Activated naive CD8-positive, alpha-beta T cell treated with anti-CD3 and anti-CD28 coated beads for 36 hours (primary cell): ENCODE measurements at places on chromosomes 16 and 17. TPM values are rescaled to one million over a fixed set of nuclear protein-coding genes. Genes with fewer than 3 reads are reported as not detected.
A peak's percentile ranks its signal among the peaks of the same experiment; 100 is the strongest.

The TEKT1 gene
- total RNA-seq: not detected

GRCh38 chr17:27873211-27873610 is 20.0 kb downstream of the LYRM9 start:
- DNase-seq: no peak

DNA sequence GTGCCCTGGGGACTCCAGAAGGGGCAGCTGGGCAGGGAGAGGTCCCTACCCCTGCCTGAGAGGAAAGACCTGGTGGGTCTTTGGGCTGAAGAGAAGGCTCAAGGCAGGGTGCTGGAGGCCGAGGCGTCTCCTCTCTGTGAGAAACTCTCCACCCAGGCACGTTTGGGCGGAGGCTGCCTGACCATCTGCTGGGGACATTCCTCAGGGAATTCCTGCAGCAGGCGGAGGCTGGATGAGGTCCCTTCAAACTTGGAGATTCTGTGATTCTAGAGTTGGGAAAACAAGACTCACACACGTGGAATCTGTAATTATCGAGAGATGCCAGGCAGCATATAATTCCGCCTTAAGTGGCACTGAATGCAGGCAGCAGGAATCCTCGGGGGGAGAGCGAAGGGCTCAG is 21.1 kb upstream of the PHF12 start:
- DNase-seq: no peak

The ITGAD gene
- not detected for total RNA-seq

The ASPA gene
- total RNA-seq: not detected

GRCh38 chr16:53712065-53712464 is 8.1 kb downstream of the FTO start:
- no peak for DNase-seq

GRCh38 chr17:78890498-78890897 is 12.5 kb downstream of the CEP295NL start:
- peak; percentile 45 for DNase-seq

DNA sequence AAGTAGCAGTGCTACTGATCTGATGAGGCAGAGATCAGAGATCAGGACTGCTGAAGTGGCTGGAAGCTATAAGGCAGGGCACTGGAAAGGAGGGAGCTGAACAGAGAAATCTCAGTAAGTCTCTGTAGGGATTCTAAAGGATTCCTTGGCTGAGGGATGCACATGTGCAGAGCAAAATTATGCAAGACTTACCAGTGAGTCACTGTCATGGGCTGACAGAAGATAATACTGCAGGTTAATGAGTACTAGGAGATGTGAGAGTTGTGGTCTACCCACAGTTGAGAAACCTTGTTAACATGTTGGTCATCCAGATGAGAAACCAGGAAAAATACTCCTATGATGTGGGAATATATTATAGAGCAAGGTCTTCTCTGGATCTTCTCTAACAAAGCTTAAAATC is 378.1 kb downstream of the HAPSTR1 start:
- DNase-seq: no peak

DNA sequence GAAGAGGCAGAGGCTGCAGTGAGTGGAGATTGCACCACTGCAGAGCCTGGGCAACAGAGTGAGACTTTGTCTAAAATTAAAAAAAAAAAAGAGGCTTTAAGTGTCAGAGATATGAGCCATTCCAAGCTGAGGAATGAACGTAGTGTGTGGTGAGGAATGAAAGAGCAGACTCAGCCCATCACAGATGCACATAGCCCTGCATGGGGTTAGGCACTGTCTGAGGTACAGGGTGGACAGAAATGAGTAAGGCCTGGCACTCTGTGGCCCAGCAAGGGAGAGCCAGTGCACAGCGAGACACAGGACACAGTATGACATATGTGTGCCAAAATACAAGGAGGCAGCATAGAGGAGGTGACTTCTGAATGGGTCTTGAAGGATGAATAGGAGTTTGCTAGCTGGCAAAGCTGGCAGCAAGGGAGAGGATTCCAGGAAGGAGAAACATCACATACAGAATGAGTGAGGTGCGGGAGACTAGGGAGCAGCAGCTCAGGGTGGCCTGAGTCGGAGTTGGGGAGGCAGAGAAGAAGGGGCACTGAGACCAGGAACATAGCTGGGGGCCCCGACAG is 8.7 kb upstream of the ZNF469 start:
- DNase-seq: no peak

DNA sequence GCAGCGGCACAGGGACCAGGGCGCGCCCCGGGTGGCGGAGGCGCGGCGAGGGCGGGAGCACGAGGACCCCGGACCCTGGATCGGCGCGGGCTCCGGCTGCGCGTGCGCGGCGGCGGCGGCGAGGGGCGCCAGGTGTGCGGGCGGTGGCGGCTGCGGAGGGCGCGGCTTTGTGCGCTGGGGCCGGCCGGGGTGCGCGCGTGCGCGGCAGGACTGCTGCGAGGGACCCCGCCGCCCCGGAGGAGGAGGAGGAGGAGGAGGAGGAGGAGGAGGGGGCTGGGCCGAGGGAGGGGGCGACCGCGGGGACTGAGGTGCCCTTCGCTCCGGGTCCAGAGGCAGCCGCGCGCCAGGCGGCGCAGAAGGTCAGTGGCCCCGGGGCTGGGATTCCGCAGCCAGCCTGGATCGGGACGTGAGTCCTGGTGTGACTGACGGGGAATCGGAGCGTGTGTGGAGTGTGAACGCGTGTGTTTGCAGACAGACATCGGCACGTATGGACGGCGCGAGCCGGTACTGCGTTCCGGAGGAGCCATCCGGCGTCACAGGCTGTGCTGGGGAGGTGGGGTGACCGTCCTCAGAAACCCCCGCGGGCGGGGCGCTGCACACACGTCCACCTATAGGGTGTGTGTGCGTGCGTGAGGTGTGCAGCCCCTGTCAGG is 19.5 kb upstream of the RAP1GAP2 start:
- peak; percentile 24 for DNase-seq

The MYBBP1A gene
- total RNA-seq: 174 TPM

DNA sequence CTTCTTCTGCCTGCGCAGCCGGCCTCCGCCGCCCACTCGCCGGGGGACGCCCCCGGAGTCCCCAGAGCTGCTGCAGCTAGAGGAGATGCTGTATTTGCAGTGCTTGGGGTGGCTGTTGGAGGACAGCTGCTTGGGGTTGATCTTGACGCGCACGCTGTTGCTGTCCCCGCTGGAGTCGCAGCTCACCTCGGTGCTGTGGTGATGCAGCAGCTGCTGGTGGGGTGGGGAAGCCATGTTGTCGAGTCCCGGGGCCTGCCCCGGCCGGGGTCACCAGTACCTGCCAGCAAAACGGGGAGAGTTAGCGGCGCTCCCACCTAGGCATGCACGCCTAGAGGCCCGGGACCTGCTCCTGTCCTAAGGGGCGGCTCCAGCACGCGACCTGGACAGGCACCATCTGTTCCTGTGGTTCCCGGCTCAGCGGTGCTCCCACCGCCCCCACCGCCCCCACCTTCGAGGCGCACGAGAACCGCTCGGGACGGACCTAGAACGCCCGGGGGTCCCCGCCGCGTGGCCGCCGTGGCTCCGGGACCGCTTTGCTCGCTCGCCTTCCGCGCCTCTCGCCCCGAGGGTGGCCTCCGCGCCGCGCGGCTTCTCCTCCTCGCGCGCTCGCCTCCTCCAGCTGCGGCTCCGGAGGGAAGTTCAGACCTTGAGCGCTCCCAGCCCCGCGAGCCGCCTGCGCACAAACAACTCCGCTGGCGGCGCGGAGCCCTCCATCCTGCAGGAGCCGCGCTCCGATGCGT is 863 bp downstream of the ADCY9 start:
- peak; percentile 52 for DNase-seq

The TEDC2 gene
- 26.5 TPM for total RNA-seq

- no peak for DNase-seq
Measured at GRCh38 chr17:42188749-42189650, 3.7 kb upstream of the HCRT start.

DNA sequence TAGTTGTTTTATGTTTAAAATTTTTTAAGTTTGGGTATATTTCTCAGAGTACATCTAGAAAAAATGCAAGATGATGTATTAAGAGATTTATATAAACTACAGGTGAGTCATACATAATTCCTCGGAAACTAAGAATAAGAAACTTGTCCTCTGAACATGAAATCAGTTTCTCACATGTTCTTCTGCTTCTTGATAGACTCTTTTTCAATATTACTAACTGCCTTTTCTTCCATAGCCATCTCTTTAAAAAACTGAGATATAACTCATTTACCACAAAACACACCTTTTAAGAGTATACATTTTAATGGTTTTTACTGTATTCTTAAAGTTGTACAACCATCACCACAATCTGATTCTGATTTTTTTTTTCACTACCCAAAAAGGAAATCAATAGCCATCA is 238.4 kb upstream of the AXIN2 start:
- no peak for DNase-seq

DNA sequence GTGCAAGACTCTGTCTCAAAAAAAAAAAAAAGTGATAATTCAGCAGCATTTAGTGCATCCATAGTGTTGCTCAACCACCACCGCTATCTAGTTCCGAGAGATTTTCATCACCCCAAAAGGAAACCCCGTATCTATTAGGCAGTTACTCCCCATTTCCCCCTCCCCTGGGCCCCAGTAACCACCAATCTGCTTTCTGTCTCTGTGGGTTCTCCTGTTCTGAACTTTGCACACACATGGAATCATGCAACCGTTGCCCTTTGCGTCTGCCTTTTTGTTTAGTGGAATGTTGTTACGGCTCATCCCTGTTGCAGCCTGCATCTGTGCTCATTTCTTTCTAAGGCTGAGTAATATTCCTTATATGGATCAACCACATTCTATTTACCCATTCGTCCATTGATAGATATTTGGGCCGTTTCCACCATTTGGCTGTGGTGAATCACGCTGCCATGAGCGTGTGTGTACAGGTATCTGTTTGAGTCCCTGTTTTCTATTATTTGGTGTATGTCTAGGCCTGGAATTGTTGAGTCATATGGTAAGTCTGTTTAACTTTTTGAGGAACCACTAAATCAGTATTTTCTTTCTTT is 8.7 kb upstream of the SYNGR2 start:
- DNase-seq: no peak

- no peak for DNase-seq
Measured at GRCh38 chr17:69269131-69269998, 40.7 kb upstream of the ABCA10 start.

DNA sequence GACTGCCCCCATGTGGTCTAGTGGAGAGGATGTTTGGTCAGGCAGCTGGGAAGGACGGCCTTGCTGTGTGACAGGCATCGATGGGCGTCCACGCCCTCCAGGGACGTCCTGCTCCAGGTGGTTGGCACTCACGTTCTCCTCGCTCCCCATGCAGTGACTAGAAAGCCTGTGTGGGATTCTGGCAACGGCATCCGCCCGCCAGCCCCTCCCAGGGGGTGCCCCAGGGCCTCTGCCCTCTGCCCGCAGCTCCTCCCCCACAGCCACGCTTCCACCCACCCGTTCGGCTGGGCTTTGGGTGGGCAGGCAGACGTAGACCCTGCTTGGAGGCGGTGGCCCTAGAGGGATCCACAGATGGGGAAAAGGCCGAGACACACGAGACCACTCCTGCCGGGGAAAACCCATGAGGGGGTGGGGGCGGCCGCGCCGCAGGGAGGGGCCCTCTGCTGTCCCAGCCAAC is 4.7 kb upstream of the IL17C start:
- peak; percentile 72 for DNase-seq

GRCh38 chr16:58882292-58882691 is 148.2 kb upstream of the GOT2 start:
- DNase-seq: no peak

DNA sequence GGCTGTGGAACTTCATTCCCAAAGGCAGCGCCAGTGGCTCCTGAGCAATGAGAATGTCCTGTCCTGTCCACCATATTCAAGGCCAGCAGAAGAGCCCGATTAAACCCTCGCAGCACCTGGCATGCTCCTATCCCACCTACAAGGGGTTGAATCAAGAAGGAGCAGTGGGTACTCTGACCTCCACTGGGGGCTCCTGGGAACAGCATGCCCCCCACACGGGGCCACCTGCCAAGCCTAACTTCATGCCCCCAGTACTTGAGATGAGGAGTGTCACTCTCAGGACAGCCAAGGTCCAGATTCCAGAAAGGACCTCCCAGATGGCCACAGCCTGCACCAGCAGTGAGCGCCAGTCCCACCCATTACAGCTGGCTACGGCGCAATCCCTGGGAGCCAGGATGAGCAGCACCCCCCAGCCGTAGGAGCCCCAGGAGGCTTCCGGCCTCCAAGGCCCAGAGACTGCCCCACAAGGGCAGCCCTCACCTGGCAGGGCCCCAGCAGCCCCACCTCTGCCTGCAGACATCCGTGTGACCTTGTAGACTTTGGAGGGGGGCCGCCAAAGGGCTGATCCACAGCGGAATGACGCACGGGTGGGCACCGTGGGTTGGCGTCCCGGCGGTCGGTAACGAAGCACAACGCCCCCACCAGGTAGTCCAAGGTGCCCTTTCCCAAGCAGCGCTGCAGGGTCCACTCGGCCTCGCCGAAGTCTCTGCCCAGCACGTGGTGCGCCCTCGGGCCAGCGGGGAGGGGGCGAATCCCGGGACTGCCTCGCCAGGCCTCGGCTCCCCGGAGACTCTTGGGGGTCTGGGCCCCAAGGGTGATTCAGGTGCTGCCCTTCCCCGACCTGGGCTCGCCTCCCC is 1.0 kb upstream of the MPDU1 start:
- DNase-seq: no peak

DNA sequence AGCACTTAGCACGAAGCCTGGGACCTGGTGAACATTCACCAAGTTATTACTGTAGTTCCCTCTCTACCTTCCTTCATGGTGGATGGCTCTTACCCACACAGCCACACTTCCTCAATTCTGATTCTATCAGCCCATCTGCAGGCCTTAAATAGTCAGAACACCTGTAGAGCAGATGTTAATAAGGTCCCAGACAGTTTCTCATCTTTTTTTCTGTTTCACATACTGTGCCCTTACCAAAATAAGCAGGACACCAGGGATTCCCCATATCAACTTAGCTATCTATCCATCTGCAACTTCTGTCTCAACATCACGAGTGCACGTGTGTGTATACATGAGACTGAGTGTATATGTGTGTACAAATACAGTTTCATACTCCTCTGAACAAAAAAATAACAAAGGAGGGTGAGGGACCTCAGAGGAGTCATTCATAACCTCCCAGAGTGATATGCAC is 2.8 kb downstream of the RECQL5 start:
- no peak for DNase-seq

DNA sequence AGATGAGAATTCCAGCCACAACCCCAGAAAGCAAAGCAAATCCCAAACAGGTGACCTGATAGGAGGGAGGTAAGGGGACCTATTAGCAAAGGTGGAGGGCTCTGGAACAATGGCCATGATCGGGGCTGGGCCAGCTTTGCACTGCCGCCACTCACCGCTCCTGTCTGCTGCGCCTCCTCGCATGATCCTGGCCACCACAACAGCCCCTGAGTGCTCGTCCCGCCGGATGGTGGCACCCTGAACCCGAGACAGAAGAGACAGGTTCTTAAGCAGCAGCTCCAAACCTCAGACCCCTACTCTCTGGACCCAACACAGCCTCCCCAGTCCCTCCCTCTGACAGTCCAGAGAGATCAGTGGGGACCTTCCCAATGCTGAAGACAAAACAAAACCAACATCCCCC is 5.3 kb downstream of the MPP3 start:
- no peak for DNase-seq

- DNase-seq: no peak
Measured at GRCh38 chr17:44900894-44901293, 1.6 kb upstream of the EFTUD2 start.

DNA sequence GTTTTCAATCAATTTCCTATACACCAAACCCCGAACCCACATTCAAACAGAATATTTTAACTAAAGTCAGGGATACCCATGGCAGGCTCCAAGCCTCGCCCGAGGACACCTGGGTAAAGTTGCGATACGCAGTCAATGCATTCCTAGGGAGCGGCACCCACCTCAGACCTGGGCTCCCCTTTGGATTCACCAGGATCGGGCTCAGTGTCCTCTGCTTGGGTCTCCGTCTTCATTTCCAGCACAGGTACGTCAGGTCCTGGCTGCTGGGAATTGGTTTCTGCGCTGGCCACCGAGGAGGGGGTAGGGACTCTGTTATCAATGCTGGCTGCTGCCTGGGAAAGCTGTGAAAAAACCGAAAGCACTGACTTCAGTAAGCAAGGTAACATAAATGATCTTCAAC is 51.7 kb upstream of the TRAP1 start:
- DNase-seq: no peak
